ENCODE measurements at places on chromosomes 6 and 20.
A peak's percentile ranks its signal among the peaks of the same experiment; 100 is the strongest.

- no peak for DNase-seq
These were observed 90.2 kb downstream of the ANKS1A start for GRCh38 chr6:34979218-34979617.

DNA sequence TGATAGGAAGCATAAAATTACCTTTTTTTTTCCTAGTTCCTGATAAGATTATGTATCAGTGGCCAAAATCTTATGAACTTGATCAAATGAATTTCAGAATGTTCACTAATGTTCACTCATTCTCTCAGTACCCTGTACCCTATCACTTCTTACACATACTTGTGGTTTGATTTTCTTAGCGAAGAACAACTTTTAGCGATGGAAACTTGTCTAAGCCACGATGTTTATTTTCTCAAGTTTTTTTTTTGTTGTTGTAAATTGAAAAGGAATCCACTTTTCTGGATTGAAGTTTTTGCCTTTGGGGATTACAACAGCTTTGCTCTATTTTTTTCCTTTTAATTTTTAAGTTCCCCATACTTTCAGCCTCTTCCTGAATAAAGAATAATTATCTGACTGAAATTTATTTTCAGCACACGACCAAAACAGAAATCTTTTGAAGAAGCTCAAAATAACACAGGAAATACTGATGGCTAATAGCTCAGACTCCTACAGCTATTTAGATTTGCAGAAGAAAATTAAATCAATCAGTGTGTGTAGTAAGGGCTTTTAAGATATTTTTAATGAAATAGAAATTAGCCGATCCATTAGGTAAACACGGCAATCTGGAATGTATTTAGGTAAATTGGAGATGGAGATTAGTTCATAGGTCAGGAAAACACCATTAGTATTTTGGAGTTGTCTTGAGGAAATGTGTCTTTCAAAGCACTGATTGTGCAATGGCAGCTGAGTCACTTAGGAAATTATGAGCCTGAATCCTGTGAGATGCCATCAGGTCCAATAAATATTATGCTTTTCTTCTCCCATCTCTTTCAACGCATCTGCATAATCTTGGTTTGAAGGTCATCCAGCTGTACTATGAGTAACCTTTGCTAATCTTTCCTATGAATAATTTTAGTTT is 217.5 kb downstream of the GJA1 start:
- peak; percentile 17 for DNase-seq

DNA sequence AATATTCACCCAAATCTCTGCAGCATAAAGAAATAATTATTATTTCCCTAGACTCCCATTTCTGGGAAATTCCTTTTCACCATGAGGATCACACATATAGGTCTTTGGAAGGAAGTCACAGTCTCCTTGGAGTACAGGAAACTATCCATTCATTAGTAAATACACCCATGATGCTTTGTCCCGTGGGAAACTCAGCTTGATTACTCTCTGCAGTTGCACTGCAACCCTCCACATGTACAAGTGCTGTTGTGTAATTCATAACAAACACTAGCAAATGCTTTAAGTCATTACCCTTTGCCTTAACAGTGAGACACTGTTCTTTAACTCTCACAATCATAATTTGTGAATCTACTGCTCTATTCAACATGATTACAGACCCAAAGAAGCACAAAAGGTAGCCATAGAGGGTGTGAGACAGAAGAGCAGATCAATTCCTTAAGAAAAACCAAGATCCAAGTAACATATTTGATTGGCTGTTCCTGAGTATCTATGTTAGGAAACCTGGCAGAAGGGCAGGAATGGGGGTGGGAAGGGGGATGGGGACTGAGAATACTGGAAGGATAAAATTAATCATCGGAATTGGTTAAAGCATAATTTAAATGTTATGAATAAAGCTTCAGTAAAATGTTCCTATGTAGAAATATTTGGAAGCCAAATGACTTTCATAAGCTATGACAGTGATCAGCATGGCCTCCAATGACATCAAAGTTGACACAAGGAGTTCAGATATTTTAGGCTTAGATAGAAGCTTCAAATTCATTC is 268.0 kb downstream of the HACE1 start:
- no peak for DNase-seq

GRCh38 chr6:17633465-17634188 is 33.5 kb downstream of the FAM8A1 start:
- DNase-seq = no peak

DNA sequence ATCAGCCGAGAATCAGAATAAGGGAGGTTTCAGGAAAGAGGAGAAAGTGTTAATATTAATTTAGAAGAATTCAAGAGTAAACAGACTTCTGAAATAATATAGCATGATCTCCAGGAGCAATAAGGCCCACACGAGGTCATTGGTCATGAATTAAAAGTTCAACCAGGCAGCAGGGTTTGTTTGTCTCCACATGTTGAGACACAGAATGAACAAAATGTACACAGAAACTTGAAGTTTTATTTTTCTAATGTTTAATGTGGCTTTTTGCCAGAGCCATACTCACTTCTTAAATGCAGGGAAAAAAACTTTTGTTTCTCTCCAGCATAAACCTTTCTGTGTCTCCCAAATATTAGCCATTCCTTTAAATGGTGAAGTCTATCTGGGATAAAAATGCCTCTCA is 504.5 kb downstream of the HDGFL1 start:
- no peak for DNase-seq

GRCh38 chr6:61833176-61833755 is 452.8 kb downstream of the KHDRBS2 start:
- DNase-seq = no peak

DNA sequence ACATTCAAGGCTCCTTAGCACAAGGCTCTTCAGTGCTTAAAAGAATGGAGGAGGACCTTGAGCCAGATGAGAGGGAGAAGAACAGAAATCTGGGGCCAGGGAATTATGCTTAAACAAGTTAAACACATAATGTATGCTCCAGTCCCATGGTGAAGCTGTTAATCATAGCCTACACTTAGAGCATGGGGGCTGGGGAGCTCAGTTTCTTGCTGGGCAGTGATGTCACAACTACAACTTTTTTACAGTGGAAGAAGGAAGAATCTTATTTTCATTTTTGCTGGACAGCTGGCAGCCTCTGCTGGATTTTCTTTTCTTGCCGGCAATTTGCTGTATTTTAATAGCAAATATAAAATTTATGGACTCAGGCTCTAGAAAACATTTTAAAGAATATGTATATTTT is 432.5 kb downstream of the CD109 start:
- DNase-seq = no peak

- DNase-seq = no peak
These were observed 31.3 kb upstream of the CCDC167 start for GRCh38 chr6:37531026-37531425.

GRCh38 chr6:11288065-11288464 is 55.6 kb upstream of the NEDD9 start:
- DNase-seq = no peak

DNA sequence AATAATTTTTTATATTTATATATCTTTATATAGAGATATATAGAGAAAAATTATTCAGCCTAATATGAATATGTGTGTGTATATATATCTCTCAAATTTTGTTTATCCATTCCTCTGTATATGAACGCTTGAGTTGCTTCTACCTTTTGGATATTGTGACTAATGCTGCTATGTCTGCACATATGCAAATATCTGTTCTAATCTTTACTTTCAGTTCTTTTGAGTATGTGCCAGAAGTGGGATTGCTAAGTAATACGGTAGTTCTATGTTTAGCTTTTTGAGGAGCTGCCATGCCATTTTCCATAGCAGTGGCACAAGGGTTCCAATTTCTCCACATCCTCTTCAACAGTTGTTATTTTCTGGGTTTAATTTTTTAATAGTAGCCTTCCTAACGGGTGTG is 72.8 kb upstream of the CEP85L start:
- peak; percentile 64 for DNase-seq

GRCh38 chr6:85684809-85685171 is 42.1 kb upstream of the SYNCRIP start:
- DNase-seq = no peak

DNA sequence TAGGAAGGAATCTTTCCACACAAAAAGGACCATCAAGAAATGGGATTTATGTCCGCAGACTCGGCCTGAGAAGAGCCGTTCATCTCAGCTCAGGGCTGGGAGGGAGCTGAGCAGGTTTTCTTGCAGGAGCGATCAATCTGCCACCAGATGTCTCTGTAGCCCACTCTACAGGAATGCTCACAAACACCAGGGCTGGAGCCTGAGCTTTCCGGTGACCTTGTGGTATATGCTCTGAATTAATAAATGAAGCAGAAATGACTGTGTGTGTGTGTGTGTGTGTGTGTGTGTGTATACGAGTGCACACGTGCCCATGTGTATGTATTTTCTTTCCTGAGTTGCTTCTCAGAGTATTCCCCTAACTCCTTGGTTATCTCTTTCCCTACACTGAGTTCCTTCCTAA is 12.0 kb downstream of the CD83 start:
- DNase-seq = peak; percentile 82

DNA sequence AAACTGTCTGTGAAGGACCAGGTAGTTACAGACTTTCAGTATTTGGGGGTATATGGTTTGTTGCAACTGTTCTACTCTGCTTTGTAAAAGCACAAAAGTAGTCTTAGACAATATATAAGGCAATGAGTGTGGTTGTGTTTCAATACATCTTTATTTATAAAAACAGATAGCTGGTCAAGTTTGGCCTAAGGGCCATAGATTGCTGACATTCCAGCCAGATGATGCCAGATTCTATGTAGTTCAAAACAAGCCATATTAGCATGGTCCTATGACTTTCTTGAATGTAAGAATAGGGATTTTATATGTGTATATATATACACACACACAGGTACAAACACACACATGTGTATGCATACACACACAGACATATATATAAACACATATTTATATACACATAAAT is 201.8 kb downstream of the GRIK2 start:
- DNase-seq = no peak

DNA sequence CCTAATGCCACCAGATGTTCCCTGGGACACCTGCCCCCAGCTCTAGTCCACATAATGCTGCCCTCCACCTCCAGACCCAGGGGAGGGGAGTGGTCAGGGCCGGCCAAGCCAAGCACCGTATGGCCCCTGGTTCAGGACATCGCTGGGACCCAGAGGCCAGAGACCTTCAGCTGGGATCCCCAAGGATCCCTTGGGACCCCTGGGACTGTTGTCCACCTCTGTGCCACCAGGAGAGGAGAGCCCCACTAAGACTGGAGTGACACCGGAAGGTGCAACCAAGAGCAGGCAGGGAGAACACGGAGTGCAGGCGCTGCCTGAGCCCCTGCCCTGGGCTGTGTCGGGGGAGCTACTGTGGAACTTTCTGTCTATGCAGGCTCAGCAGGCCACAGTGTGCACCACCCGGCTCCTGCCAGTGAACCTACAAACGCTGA is 43.6 kb downstream of the CTCFL start:
- no peak for DNase-seq

- no peak for DNase-seq
These were observed 24.8 kb downstream of the GRM4 start for GRCh38 chr6:34120953-34121675.

DNA sequence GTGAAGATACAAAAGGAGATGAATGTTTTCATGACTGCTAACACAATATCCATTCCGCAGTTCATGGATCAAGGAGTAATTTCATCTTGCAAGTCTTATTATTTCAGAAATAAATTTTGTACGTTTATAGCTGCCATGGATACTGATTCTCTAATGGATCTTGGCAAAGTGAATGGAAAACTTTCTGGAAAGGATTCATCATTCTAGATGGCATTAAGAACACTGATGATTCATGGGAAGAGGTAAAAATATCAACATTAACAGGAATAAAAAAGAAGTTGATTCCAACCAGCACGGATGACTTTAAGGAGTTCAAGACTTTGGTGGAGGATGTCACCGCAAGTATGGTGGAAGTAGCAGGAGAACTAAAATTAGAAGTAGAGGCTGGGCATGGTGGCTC is 2.8 kb downstream of the HUS1B start:
- no peak for DNase-seq

DNA sequence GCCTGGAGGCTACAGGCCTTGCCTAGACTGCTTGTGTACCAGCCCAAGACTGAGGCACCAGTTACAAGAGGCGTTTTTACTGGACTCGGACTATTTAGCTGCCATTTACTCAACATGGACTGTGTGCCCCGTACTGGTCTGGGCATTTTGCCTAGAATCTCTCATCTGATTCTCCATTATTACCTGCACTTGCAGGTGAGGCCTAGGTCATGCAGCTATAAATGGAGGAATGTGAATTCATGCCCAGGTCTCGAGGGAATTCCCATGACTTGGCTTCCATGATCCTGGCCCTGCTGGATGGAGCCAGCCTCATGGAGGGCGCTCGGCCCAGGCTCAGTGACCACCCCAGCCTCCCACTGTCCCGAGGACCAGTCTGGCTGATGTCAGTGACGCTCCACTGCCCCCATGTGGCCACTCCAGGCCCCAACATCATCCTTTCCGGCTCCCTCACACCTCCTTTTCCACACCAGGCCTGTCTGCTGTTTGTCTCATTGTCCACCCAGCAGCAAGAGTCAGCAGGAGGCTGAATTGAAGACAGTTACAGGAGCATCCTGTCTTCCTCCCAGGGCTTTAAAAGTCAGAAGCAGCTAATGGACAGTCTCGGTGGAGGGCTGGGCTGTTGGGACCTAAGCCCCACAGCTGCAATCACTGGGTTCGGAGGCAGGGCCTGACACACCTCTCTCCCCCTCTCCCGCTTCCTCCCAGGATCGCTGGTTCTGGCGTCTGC is 8.7 kb downstream of the MMP24OS start:
- peak; percentile 83 for DNase-seq

DNA sequence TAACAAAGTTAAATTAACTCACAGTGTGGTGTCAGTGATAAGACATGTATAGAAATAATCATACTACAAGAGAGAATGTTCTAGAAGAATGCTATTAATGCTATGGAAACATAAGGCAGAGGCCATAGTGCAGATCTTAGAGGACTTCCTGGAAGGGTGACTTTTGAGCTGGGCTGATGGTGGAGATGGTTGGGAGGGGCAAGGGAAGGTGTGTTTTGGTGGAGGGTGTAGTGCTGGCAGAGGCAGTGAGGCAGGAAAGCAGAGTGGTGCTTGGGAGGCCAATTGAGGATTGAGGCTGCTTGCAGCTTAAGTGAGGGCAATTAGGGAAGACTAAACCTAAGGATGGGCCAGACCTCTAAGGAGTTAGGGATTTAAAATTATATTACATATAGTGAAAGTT is 58.5 kb upstream of the FNDC1 start:
- DNase-seq = no peak
